Gastrocnemius medialis (tissue), 4 donors: ENCODE measurements at places on chromosomes 2 and 18.
A peak's percentile ranks its signal among the peaks of the same experiment; 100 is the strongest.

DNA sequence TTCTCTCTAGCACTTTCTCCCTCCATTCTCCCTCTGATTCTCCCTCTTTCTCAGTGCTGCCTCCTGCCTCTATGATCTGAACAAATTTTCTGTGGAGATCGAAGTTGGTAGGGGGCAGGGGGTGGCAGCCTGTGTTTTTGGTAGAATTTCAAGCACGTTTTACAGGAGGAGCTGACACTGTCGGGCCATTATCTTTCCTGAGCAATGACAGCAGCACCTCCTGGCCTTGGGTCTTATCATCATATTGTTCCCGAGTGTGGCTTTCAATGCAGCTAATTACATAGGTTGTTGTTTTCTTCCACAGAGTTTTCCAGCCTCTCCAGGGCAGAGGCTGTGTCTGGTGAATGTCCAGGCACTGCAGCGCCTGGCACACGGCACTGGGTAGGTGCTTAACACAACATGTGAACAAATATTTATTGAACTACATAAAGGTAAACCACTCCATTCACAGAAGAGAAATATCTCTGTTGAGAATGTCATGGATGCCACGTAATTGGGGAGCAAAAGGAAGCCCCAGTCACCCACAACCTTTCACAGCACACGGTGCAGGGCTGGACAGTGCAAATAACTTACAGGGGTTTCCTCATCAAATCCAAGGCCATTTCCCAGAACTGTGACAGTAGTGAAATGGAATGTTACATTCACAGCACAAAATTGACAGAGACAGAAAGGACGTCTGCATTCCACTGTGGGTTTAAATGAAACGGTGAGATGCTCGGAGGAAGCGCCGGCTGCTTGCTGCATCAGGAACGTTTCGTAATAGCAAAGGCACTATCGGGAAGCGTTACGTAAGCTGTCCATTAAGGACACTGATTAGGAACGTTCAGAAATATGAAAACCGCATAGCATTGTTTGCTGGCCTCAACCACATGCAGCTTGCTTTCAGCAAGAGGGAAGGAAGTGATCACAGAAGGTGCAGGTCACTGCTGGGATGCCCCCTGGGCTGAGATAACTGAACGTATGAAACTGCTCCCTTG is 6.5 kb upstream of the KCNG2 start:
- peak; percentile 39 for DNase-seq

DNA sequence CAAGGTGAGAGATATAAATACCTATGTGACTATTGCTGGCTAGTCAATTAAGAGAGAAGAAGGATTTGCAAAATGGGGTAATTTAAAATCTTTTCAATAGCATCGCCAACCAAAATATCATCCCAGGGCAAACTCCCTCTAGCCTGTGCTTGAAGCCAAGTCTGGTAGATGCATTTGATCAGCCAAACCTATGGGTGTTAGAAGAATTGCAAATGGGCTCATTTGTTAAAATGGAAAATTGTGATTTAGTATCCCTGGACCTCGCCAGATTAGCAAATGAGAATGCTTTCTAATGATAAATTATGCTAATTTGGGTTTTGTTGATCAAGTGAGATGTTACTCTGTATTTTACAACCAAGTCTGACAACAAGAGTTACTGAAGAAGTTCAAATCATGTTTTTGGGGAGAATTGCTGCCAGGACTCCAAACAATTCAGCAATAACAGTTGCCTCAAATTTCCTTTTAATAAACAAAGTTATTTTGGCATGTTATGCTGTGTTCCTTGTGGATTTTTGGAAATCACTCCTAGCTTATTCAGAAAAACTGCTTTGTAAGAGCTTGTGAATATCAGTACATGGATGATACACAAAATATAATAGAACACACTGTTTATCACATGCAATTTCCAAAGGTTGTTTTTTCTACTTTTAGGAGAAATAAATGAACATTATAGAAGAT is 272.5 kb upstream of the PARD3B start:
- DNase-seq, result no peak

- DNase-seq, result peak; percentile 32
Measured at GRCh38 chr2:8146132-8147005, 535.5 kb upstream of the ID2 start.

GRCh38 chr18:2502880-2503279 is 68.4 kb downstream of the METTL4 start:
- no peak for DNase-seq

DNA sequence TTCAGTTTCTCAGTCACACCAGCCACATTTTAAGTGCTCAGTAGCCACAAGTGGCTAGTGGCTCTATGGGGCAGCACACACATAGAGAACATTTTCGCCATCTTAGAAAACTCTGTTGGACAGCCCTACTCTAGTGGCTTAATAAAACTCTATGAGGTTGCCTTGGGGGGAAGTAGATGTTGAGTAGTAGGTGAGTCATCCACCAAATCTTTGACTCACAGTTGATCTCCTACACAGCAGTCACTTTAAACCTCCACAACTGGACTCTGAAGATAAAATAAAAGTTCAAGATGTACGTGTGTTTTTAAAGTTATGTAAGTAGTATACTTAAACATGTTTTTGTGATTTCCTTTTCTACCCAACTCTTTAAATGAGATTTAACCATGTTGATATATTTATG is 379.0 kb downstream of the SETBP1 start:
- DNase-seq, result no peak

DNA sequence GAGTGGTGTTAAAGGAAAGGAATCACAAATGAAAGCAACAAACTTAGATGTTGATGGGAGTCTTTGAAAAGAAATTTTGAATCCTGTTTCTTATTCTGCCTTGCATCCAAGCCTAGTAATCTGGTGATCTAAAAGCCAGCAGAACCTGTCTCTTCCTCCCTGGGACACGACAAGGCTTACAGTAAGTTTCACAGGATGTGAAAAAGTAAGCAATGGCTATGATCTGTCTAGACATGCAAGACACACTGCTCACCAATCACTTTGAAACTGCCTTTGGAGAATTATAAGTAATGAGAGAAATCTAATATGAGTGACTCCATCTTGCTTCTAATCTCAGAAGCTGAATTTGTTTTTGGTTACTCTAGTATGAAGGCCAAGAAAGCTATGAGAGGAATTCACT is 103.7 kb downstream of the KCNH7 start:
- no peak for DNase-seq

DNA sequence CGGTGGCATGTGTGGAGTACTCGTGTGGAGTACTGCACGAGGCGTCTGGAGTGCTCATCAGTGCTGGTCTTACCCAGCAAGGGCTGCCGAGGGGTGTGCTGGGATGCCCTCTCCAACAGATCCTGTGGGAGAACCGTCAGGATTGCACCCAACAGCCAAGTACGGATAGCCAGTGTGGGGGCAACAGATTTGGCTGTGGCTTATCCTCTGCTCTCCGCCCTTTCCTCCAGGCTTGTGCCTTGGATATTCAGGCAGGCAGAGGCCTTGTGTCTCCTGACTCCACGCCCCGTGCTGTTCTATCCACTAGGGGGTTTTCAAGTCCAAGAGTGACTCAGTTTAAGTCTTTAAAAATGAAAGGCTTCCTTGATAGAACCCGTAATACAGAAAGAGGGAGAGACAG is 321.0 kb upstream of the HS6ST1 start:
- no peak for DNase-seq
